Stimulated activated CD4-positive, alpha-beta T cell treated with anti-CD3 and anti-CD28 coated beads, Interleukin-15, amount 100 ng/mL, for 1 hour (primary cell): ENCODE measurements at places on chromosomes 16 and 17.

DNA sequence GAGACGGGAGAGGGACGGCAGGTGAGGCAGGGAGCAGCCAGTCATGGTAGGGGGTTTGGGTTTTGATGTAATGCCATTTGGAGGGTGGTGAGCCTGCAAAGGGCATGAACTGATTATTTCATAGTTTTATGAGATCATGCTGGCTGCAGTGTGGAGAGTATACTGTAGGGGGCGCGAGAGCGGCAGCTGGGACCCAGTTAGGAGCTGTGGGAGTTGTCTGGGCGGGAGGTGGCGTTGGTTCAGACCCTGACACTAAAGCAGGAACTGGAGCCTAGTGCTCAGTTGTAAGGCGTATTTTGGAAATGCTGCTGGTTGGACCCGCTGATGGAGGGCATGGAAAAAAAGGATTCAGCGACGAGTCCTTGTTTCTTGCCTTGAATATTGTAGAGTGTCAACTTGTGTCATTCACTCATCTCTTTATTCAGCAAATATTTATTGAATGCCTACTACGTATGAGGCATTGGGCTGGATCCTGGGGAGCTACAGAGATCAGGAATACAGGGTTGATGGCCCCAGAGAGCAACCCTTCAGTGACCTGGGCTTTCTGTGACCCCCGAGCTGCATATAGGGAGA, 23.7 kb upstream of the KDM8 start:
- peak; percentile 67 for DNase-seq

DNA sequence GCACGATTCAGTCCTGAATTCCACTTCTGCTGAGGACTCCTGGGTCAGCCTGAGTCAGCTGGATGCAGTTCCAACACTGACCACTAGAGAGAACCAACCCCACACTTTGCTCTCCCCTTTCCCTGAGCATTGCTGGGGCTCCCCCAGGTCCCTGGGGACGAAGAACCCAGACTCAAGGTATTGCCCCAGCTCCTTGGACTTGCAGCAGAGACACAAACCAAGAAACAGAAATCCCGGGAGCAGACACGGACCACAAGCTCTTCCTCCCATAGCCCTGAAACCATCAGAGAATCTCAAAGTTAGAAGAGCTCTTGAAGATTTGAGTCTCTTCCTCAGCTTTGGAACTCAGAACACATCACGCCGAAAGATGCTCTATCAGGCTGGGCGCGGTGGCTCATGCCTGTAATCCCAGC, 678 bp upstream of the GH1 start:
- DNase-seq, result peak; percentile 39

DNA sequence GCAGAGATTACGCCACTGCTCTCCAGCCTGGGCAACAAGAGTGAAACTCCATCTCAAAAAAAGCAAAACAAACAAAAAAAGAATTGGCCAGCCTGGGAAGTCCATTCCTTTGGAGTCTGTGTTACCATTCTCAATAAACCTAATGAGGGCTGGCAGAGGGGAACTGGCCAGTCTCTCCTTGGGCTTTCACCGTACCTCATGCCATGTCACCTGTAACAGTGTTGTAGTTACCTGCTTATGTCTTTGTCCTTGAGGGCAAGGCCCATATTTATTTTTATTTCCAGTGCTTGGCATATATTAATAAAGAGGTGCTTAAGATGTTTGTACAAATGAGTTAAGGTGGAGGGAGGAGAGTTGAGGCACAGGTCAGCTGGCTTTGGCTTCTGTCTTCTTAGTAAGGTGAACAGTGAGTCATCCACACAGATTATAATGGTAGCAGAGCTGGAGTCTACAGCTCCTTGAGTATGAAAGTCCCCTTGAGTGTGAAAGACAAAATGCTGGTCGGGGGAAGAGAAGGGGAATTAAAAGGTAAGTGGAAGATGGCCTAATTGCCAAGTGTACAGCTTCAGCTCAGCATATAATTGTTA, 8.4 kb downstream of the C1QBP start:
- no peak for DNase-seq

- no peak for DNase-seq
Measured at GRCh38 chr16:71555230-71555891, 21.5 kb downstream of the TAT start.

DNA sequence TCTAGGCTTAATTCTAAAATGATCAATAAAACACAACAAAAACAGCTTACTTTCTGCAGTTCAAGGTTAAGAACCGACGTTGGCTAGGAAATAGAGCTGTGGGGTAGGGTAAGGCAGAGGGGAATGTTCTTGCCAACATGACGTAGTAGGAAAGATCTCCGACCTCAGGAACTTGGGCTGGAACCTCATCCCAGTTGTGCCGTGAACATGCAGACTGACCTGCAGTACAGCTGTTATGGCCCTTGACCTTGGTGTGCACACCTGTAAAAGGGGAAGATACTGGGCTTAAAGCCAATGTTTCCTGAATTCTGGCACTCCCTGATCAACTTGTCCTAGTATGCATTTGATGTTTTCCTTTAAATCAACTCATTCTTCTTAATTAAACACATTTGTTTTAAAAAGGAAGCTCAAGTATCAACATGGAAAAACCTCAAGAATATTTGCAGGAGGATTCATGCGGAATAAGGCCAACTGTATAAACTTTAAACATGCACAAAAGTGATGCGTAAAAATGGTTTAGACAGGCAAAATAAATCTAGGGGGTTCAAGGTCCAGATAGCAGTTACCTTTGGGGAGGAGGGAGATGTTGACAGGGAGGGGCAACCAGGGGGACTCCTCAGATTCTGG, 14.2 kb upstream of the SLC6A2 start:
- DNase-seq, result no peak

- no peak for DNase-seq
Measured at GRCh38 chr17:17021194-17021863, 20.9 kb upstream of the MPRIP start.

DNA sequence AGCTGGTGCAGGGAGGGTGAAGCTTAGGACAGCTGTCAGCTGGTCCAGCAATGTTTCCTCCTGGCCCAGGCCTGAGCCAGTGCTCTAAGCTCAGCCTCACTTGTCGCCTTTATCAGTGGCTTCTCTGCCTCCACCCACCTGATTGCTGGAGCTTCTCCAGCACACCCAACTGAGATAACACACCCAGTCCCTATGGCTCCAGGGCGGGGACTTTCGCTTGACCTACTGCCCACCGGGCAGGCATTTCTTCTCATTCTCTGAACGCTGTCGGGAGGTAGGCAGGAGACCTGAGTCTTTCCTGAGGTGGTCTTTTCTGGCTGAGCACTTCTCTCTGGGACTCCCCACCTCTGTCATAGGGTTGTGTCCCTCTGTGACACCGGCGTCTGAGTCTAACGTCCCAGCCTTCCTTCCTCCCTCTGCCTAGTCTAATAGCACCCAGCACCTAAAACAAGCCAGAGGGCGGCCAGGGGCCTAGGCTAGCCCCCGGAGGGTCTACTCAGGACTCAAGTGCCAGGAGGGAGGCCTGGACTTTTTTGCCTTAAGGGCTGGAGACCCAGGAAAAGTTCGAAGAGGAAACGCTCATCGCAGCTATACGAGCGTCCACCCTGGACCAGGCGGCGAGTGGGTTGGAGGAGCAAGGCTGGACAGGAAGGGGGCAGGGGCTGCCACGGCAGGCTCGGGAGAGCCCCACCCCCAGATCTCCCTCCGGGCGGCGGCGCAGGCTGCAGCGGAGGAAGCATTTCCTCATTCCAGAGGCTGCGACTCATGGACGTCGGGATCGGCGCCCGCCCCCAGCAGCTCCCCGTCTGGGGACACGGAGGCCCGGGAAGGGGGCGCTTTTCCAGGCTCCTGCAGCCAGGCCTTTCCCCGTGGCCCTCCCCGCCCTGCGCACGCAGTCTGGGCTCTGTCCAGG, 756 bp downstream of the TAX1BP3 start:
- no peak for DNase-seq

DNA sequence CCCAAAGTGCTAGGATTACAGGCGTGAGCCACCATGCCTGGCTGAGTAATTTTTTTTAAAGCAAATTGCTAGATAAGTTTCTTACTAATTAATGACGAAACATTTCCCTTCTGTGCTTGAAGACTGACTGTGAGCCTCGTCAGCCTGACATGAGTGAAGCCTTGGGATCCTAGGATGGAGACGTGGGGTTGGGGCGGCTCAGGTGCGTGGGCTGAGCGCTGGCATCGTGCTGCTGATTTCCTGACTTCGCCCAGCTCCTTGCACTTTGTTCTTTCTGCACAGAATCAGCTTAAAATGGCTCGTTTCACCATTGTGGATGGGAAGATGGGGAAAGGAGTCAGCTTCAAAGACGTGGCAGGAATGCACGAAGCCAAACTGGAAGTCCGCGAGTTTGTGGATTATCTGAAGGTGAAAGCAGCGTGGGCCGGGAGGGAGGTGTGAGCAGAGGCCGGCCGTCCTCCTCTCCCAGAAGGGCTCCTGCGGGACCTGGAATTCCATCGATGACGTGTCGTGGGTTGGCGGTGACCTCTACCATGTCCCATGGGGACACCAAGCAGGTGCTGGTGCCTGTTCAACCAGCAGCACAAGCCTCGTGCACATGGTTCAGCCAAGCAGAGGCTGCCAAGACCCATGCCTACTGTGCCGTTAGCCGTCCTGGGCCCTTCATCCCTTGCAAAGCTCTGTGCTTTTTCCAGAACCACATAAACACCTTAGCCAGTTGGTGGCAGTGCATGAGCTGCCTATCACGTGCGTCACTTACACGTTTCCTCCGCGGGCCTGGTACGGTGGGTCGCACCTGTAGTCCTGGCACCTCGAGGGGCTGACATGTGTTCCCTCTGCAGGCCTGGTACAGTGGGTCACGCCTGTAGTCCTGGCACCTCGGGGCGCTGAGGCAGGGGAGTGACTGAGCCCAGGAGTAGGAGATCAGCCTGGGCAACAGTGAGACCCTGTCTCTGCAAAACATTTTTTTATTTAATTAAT, 22.5 kb downstream of the SPG7 start:
- no peak for DNase-seq

- no peak for DNase-seq
Measured at GRCh38 chr16:23064639-23065038, 84.6 kb downstream of the USP31 start.

DNA sequence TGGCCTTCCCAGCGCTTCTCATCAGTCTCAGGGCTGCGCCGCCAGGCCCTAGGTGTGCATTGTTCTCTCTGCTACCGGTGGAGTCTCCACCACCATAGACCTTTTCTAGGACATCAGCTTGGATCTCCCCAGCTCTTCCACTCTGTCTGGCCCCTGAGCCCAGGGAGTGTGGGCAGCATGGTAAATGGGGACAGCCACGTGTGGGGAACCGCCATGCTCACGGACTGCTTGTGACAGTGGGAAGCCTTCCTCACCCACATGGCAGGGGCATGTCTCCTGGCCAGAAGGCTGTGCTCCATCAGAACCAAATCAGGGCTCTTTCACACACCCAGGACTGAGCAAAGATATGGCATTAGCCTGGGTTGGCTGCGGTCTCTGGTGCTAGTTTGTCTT, 51.3 kb downstream of the TNFRSF13B start:
- DNase-seq, result no peak

DNA sequence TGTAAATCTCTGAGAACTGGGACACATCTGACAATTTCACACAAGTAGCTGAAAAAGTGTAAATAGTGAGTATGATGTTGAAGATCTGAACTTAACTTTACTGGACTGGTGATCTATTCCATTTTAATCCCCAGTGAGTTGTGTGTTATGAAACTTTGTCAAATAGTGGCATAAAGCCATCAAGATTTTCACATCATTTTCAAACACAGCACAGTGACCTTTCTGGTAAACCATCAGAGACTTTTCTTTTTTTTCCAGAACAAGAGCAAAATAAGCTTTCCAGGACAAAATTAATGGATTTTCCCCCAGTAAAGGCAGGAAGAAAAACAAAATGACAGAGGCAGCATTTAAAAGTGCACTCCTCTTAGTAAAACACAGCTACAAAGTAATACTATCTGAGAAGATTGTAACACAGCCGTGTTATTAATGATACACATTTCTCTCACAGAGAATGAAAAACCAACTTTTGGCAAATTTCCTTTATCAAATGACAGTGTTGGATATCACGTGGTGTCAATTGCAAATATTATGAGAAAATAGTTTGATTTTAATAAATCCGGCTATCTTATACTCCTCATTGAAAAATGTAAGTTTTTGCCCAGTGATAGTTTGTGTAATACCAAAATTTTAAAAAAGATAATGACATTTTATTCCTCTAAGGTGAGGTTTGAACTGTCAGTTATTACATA, 16.8 kb upstream of the COL1A1 start:
- DNase-seq, result no peak

DNA sequence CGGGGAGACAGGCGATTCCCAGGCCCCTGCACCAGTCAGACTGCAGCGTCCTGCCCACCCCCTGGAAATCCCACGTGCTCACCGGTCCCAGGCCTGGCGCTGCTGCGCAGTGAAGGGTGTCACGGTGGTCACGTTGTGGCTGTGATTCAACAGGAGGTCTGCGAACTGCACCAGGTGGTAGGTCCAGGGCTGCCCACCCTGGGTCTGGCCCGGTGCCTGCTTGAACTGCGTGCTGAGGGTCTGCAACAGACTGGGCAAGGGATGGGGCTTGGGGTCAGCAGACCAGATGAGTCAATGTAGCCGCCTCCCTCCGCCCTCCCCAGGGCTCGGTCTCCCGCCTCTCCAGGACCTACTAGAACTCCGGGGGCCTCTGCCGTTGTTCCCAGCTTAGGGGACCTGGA, 7.1 kb downstream of the MYBBP1A start:
- no peak for DNase-seq

- DNase-seq, result no peak
Measured at GRCh38 chr16:89164436-89164835, 7.1 kb upstream of the CDH15 start.

DNA sequence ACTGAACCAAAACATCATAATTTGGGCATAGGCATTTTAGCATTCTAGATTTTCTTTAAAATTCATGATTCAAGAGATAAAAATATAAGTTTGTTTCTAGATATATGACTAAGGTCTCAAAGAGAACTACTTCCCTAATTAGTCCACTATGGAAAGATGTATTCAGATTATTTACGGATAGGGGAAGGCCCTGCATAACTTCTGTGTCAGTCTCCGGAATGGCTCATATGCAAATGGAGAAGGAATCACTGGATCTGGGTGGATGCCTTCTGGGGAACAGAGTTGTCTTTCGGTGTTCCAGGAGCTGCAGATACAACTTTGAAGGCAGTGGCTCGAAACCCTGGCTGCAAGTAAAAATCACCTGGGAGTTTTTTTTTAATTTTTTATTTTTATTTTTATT, 17.1 kb upstream of the WFIKKN2 start:
- DNase-seq, result no peak

GRCh38 chr16:2497116-2497630, 16.6 kb upstream of the ATP6V0C start:
- DNase-seq, result no peak

- DNase-seq, result no peak
Measured at GRCh38 chr16:12009922-12010321, 33.4 kb downstream of the SNX29 start.

- DNase-seq, result no peak
Measured at GRCh38 chr16:58366247-58367031, 25.8 kb upstream of the GINS3 start.
